ENCODE measurements at places on chromosomes 4 and X. TPM values are rescaled to one million over a fixed set of nuclear protein-coding genes. Genes with fewer than 3 reads are reported as not detected.

DNA sequence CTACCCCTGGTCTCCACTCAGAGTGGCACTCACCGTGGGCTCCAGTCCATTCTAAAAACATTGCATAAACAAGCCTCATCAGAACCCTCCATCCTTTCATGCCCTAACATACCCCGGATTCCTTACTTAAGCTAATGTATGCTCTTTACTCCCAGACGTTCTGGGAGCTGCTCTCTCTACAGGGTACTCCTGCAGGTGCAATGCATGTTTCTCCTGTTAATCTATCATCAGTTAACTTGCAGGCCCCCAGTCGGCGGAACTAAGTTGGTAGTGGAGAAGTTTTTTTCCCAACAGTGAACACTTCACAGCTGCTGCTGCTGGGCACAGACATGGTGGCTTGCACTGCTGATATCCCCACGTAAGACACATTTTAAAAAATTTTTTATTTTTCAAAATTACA, 161.6 kb upstream of the FAT1 start:
- H3K36me3 ChIP-seq: no peaks in the 10 kb centered on the region
- H3K4me1 ChIP-seq: no peaks in the 10 kb centered on the region
- H3K27me3 ChIP-seq: no peaks in the 10 kb centered on the region
- DNase-seq: no peak
- no peak overlapping the region for H3K27ac ChIP-seq
- no peak overlapping the region for H3K4me3 ChIP-seq

DNA sequence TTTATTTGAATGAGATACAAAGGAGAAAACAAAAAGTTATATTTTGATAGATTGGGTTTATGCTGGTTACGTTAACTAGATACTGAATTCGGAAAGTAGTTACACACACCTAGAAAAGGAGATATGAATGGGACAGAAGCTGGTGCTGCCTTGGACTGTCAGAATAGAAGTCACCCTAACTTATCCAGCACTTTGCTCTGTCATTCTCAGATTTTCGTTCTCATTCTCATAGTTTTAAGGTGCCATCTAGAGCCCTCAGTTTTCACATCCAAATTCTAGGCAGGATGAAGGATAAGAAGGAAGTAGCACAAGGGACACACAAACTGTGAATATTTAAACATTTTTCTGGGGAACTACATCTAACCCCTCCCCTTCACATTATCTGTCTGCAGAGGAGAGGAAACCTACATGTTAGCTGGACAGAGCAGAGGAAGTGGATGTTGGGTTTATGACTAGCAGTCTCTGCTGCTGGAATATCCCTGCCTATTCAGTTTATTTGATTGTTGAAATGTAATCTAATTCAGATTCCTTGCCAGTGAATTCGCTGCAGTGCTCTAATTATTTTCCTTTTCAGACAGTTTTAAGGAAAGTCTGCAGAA, 521.9 kb downstream of the FAT4 start:
- no peak overlapping the region for H3K27ac ChIP-seq
- H3K27me3 ChIP-seq: no peaks in the 10 kb centered on the region
- no peak overlapping the region for H3K4me3 ChIP-seq
- no peaks in the 10 kb centered on the region for H3K36me3 ChIP-seq
- DNase-seq: no peak

- no peaks in the 10 kb centered on the region for H3K36me3 ChIP-seq
- peaks cover 22% of the 10 kb centered on the region for H3K27me3 ChIP-seq
- H3K4me1 ChIP-seq: peaks cover 27% of the 10 kb centered on the region
These were observed 1.2 kb downstream of the CORIN start for GRCh38 chr4:47836641-47837093.

- H3K4me3 ChIP-seq: peak overlapping the region; percentile 28
- H3K27me3 ChIP-seq: no peaks in the 10 kb centered on the region
- H3K27ac ChIP-seq: peak overlapping the region; percentile 80
- DNase-seq: peak; percentile 43
- no peaks in the 10 kb centered on the region for H3K36me3 ChIP-seq
These were observed 17.1 kb upstream of the C1QTNF7 start for GRCh38 chr4:15410750-15411149.

The MMRN1 gene
- total RNA-seq: 0.52 TPM

The MAGIX gene
- total RNA-seq: 2.8 TPM

The NHSL2 gene
- 1.00 TPM for total RNA-seq

The XAGE1B gene
- total RNA-seq: not detected

The TCEANC gene
- 8.3 TPM for total RNA-seq

Data from activated CD4-positive, alpha-beta T cell treated with anti-CD3 and anti-CD28 coated beads, Interleukin-2, amount 10 ng/mL, durations not matched to agents 7 days and 5 days (primary cell).